ENCODE measurements at places on chromosomes 6 and 20.

DNA sequence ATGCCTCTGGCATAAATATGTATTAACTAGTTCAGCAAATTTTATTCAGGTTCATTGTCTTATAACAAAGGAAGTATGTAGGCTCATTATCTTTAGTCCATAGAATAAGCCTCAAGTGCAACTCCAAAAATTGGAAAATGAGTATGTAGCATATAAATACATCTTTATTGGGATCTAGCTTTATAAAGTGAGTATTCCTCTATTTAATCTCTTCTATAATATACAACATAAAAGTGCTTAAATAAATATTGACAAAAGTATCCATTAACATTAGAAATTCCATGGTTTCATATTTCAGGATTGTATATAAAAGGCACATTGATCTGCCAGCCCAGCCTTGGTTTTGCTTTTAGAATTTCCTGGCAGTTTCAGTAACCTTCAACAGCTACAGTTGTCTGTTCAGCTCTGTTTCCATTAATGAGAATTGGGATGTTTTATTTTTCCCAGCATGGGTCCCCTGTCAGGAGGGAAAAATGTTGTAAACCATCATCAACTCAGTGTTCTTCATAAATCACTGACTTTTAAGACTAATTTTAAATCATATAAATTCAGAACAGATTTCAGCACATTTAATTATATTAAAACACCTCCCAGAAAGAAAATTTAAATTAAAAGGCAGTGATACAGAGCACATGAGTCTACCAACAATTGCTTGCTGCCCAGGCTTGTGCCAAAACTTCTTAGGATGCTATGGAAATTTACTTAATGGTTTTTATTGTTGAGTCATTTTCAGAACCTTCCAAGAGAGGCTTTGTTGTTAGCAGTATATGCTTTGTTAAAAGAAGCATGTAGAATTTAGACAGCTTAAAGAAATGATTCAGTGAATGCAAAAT is 119.7 kb downstream of the ADGRG6 start:
- no peak for DNase-seq

DNA sequence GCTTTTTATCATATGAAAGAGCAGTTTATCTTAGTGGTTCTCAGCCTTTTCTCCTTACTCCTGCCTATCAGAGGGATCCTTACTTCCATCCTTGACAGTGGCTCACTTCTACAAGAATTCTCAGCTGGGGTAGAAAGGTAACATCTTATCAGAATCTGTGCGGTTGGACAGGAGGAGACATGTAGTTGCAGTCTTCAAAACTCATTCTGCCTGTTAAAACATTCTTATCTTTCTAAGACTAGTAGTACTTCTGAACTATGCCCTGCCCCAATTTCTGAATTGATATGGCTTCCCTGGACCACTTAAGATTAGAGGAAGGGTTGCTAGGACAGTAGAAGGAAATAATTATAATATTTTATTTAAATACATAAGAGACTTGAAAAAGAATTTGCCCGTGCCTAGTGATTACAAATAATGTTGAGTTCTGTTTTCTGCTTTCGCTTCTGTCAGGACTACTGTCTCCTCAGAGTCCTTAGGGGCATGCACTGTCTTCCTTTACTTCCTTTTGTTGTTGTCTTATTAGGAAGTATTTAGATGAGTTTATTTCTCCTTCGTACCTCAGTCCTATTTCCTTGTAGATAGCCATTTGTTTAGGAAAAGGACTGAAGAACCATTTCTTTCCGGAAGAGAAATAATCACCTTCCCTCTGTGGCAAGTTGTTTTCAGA is 24.9 kb downstream of the BLTP3A start:
- DNase-seq, result no peak

- DNase-seq, result no peak
These were observed 40.8 kb upstream of the RNF182 start for GRCh38 chr6:13883966-13884365.

DNA sequence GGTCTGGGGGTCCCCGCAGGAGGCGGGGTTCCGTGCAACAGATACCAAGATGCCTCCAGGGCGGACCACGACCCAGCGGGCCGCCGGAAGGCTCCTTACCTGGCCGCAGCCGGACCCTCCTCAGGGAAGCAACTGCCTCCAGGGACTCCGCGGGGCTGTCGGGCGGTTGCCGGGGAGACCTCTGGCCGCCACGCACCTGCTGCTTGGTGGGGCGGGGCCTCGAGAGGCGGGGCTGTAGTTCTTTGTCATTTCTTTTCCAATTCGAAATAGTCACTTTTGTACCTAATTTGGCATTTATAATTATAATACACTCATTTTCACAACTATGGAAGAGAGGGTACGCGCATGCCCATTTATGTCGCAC is 647 bp downstream of the AK9 start:
- DNase-seq, result no peak

- no peak for DNase-seq
These were observed 160.2 kb upstream of the STXBP5 start for GRCh38 chr6:147043994-147044477.

- no peak for DNase-seq
These were observed 5.9 kb downstream of the CASS4 start for GRCh38 chr20:56417911-56418310.

- DNase-seq, result no peak
These were observed 21.4 kb upstream of the CITED2 start for GRCh38 chr6:139395891-139396301.

DNA sequence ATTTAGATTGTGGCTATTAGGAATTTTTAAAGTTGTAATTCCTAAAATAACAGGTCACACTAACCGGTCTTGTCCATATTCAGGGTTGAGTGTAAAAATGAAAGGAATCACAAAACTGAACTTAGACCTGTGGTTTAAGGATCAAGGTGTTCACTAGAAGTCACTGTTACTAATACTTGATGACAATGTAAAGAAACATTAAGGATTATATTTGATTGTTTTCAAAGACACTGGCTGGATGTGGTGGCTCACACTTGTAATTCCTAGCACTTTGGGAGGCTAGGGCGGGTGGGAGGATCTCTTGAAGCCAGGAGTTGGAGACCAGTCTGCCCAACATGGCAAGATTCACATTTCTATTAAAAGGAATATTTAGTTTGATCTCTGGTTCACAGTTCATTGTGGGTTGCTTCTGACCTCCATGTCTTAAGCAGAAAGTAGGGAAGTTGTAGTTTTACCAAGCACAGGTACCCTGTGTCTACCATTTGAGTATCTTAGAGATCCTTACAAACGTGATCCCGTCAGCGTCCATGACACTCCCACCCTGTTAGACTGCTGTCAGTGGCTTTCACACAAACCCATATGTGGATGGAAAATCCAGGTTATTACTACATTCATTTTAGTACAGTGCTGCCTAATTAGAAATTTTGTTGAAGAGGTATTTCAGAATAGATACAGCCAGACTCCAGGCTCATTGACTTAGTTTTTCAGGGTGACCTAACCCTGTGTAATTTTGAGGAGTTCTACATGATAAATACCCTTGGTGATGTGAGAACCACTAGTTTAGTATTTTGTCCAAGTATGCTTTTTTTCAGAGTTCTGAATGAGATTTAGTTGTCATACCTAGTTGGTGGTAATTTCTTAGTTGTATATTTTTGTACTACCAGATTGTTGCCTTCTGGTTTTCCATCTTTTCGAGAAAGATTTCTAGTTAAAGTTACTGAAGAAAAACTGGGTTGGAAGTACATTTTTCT is 10.2 kb downstream of the SRSF3 start:
- no peak for DNase-seq

DNA sequence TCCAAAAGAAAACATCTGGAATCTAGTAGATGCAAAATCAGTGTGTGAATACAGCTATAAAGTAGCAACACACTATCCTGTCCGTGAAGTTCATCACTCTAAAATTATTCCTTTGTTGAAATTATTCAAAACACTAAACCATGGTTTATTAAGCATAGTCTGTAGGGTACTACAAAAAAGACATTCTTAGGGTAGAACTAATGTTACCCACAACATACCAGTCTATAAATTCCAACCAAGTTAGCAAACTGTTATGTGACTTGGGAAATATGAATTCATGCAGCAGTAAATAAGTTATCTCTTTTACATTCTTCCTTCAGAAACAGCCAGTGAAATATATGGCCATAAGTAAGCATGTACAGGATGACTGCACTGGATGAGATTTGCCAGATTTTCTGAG is 580.3 kb upstream of the ADGRB3 start:
- no peak for DNase-seq

DNA sequence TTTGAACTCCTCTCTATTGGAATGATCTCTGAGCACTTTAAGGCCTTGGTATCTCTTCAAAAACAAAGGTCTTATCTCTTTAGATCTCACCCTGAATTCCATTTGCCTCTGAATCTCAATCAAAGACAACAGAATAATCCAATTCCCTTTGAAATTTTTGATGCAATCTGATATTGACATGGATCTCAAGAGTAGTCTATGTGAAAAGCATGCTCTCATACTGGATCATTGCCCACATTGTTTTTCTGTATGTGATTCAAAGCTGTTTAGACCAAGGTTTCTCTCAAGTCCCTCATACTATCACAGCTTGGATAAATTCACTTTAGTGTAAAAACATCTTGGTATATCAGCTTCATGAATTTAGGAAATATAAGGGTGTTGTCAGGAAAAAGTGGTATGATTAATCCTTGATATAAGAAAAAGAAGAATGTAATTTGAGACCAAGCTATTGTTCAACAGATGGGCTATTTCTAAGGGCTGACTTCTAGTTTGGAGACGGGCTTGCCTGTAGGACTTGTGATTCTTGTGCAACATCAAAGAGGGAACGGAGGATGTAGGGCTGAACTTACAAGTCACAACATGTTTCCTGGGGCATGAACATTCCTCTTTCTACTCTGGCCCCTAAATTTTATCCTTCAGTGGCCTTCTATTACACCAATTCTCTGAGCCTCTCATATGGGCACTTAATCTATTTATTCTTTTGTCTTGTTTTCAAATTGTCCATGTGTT is 77.9 kb upstream of the CITED2 start:
- no peak for DNase-seq

DNA sequence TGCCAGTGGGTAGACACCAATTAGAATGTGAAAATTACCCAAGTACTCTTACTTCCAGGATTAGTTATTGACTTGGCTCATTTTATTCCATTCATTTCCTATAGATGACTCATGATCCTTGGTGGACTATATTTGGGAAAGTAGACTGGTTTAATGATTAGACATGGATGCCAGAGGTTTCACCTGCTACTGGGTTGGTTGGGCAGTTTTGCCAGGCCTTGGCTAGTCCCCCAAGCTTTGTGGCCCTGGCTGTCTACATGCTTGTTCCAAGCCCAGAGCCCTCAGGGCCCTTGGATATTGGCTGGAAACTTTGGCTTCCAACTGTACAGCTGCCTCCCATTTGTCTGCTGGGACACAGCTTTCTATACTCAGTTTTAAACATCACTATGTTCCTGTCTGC is 104.1 kb downstream of the ZFP64 start:
- DNase-seq, result no peak

DNA sequence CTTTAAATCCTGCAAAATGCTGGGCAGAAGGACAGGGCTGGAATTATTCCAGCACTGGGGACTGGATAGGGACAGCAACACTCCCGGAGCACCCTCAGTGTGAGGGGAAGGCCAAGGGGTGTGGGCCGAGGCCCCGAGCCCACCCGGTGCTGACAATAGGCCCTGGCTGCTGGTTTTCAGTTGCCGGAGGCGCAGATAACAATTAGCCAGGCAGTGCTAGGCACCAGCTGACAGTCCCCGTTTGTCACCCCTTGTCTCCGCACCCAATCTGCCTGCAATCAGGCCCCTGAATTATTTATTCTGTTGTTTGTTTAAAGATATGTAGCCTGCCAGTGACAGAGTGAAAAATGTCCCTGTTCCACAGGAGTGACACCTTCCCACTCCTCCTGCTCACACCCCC is 120.0 kb downstream of the GRM4 start:
- no peak for DNase-seq

GRCh38 chr6:12439296-12439695 is 149.1 kb downstream of the EDN1 start:
- no peak for DNase-seq

- DNase-seq, result no peak
These were observed 53.3 kb upstream of the HFE start for GRCh38 chr6:26033941-26034354.

- DNase-seq, result peak; percentile 39
These were observed 160.6 kb upstream of the GGTLC1 start for GRCh38 chr20:24149175-24149574.

DNA sequence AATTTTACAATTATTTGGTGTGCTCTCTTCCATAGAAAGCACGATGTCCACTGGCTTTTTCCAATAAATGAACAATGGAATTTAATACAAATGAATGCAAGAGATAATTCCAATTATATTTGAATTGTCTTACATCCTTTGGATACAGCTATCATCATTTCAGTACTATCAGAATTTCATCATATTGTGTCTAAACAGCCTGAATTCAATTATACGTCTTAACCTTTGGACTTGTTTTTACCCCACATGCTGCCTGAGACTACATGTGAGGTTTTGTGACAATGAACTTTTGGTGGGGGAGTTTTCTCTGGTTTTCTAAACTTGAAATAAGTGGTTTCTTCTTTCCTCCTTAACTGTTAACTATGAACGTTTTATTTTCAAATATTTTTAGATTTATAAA is 1176.0 kb downstream of the EPHA7 start:
- no peak for DNase-seq

GRCh38 chr6:6683969-6684833 is 95.7 kb downstream of the LY86 start:
- no peak for DNase-seq

GRCh38 chr6:111210194-111210728 is 123.0 kb downstream of the SLC16A10 start:
- DNase-seq, result no peak

DNA sequence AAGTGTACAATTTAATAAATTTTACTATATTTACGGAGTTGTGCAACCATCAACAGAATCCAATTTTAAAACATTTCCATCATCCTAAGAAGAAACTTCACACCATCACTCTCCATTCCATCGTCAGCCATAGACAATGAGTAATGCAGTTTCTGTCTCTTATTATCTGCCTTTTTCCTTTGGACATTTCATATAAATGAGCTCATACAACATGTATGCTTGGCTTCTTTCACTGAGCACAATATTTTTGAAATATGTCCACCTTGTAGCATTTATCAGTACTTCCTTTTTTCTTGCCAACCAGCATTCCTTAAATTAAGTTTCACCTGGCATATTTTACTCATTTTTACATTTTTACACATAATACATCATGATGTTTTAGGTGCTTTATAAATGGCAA is 22.7 kb upstream of the HIVEP1 start:
- DNase-seq, result no peak

DNA sequence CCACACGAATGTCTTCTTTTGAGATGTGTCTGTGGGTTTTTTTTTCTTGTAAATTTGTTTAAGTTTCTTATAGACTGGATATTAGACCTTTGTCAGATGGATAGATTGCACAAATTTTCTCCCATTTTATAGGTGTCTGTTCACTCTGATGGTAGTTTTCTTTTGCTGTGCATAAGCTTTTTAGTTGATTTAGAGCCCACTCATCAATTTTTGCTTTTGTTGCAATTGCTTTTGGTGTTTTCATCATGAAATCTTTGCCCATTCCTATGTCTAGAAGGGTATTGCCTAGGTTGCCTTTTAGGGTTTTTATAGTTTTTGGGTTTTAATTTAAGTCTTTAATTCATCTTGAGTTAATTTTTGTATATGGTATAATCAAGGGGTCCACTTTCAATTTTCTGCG is 57.7 kb downstream of the NKX2-2 start:
- no peak for DNase-seq

All from esophagus muscularis mucosa (tissue), 4 donors.